ENCODE measurements at places on chromosomes 2 and 18.
A peak's percentile ranks its signal among the peaks of the same experiment; 100 is the strongest.

DNA sequence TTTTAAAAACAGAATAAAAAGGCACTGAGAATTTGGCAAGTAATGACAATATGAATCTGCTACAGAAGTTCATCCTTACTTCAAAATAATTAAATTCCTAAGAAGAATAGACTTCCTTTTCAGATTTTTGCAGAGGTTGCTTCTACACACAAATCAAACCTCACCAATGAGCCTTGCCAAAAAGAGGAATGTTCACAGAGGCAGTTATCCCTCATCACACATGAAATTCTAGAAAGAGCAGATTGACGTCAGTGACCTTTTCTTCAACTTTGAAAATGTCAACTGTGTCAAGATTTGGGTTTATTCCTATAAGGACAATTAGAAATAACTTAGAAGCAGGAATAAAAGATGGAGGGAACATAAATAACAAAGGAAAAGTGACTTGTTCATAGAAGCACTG is 64.6 kb downstream of the MBD2 start:
- H3K27ac ChIP-seq: peak overlapping the region; percentile 69
- no peak overlapping the region for H3K4me3 ChIP-seq
- H3K4me1 ChIP-seq: peaks cover 27% of the 10 kb centered on the region
- no peaks in the 10 kb centered on the region for H3K27me3 ChIP-seq

GRCh38 chr2:440403-440740 is 152.5 kb upstream of the ALKAL2 start:
- peaks cover 3% of the 10 kb centered on the region for H3K4me1 ChIP-seq
- no peak for DNase-seq
- peaks cover 20% of the 10 kb centered on the region for H3K27me3 ChIP-seq

- H3K36me3 ChIP-seq: no peaks in the 10 kb centered on the region
- no peak overlapping the region for H3K27ac ChIP-seq
- no peaks in the 10 kb centered on the region for H3K27me3 ChIP-seq
- no peak for DNase-seq
Measured at GRCh38 chr2:69715964-69716363, 26.0 kb upstream of the ANXA4 start.

DNA sequence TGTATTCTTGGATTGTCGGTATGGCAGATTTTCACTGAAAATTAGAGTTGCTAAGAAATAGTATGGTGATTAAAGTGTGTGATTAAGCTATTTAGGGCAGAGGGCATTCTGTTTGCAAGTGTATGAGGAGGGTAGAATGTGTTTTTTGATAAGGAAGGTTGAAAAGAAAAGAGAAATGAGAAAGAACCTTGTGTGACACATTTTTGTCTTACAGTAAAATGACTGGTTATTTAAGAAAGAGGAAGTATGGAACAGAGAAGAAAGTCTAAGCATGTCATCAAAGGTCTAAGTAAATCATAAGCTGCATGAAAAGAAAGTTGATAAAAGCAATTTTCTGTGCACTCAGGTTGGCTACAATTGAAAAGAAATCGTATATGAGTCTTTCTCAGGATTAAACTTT is 5.2 kb upstream of the RSAD2 start:
- peaks cover 6% of the 10 kb centered on the region for H3K4me1 ChIP-seq
- H3K27me3 ChIP-seq: peaks cover 41% of the 10 kb centered on the region
- H3K4me3 ChIP-seq: no peak overlapping the region
- DNase-seq: no peak
- H3K27ac ChIP-seq: no peak overlapping the region

DNA sequence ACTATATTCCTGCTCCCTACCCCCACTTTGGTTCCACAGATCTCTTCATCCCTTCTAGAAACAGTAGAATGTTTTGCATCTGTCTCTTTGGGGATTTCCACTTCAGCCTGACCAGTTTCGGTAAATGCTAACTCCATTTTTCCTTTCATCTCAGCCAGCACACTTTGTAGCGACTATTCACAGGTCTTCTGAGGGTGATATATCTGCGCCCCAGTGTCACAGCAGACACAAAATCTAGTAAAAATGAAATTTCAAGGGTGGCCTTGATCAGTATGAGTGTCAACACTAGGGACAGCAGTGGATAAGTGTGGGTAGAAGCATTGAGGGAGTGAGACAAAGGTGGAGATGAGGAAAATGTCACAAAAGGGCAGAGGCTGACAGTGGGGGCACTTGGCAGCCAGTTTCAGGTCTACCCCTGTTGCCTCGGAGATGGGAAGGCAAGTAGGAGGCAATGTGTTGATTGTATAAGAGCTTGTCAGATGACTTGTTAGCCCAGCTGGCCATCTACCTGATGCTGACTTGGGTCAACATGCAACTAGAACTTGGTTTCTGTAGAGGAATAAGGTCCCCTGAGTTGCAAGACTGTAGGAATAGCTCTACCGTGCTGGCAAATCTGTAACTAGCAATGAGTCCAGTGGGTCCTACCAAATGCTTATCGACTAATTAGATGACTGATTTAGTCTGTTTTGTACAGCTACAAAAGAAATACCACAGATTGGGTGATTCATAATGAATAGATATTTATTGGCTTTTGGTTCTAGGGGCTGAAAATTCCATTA is 60.7 kb downstream of the CXCR4 start:
- peaks cover 3% of the 10 kb centered on the region for H3K4me1 ChIP-seq
- no peaks in the 10 kb centered on the region for H3K36me3 ChIP-seq
- H3K27me3 ChIP-seq: peaks cover 7% of the 10 kb centered on the region
- no peak overlapping the region for H3K27ac ChIP-seq
- no peak for DNase-seq

DNA sequence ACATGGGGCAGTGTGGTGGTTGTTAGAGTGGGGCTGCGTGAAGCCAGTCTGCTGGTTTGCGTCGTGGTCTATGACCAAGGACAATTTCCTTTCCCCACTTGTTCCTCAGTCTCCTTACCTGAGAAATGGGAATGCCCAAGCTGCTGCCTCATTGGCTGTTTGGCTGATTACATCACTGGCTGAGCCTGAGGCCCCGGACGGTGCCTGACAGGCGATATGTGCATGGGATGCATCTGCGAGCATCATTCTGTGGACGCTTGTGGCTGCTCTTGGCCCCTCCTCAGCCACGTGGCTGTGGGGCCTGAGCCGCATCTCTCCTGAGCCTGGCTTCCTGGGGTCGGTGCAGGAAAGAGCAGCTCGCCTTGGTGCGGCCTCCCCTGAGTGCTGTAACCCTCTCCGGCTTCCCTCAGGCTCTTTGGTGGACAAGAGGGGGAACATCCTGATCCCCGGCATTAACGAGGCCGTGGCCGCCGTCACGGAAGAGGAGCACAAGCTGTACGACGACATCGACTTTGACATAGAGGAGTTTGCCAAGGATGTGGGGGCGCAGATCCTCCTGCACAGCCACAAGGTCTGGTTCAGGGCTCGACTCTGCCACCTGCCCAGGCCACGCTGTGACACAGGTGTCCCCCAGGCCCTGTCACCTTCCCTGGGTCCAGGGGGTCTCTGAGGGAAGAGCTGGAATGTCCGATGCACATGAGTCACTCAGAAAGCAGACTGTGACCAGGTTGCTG is 17.2 kb downstream of the CNDP2 start:
- H3K4me3 ChIP-seq: no peak overlapping the region
- H3K36me3 ChIP-seq: peaks cover 42% of the 10 kb centered on the region
- peaks cover 8% of the 10 kb centered on the region for H3K4me1 ChIP-seq
- DNase-seq: no peak

DNA sequence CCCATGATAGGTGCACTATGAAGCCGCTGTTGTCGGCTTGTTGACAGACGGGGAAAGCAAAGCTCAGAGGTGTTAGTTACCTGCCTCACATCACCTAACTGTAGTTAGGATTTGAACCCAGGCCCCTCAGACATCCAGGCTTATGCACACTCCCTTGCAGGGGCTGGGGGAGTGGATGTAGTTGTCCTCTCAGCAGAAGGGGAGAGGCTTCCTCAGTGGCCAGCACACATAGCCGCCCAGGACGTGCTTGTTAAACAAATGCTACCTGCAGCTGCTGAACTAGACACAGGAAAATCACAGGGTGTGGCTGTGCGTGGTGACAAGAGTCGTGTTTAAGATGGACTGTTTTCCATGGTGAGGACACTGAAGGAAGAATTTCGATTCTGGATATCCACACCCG is 39.2 kb downstream of the GREB1 start:
- no peaks in the 10 kb centered on the region for H3K27me3 ChIP-seq
- H3K36me3 ChIP-seq: no peaks in the 10 kb centered on the region
- no peak overlapping the region for H3K4me3 ChIP-seq
- H3K27ac ChIP-seq: no peak overlapping the region

DNA sequence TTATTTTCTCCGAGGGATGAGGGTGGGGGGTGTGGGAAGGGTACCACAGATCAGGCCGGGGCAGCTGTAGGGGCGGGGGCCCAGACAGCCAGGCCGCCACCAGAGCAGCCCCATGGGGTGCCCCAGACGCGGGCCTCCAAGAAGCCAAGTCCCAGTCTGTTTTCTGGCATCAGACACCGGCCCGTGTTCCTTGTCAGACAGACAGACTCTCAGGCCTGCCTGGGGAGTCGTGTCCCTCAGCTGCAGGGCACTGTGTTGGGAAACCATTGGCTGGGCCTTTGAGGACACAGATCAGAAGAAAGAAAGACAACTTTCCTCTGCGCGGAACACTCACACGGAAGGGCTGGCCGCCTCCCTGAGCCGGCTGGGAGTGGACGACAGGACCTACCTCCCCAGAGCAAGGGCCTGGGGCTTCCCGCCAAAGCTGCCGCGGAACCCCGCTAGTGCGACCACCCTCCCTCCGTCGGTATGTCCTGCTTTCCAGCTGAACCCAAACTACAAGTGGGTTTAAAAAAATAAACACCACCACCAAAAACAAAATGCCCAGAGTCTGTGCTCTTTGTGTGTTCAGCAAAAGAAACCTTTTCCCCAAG is 88.0 kb downstream of the SMAD7 start:
- H3K4me1 ChIP-seq: peaks cover 42% of the 10 kb centered on the region
- H3K4me3 ChIP-seq: no peak overlapping the region
- no peaks in the 10 kb centered on the region for H3K27me3 ChIP-seq

DNA sequence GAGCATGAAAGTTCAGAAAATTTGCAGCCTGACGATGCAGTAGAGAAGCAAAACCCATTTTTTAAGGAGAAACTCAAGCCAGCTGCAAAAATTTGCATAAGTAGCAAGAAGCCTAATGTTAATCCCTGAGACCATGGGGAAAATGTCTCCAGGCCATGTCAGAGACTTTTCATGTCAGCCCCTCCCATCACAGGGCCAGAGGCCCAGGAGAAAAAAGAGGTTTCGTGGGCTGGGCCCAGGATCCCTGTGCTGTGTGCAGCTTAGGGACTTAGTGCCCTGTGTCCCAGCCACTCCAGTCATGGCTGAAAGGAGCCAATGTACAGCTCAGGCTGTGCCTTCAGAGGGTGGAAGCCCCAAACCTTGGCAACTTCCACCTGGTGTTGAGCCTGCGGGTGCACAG is 533.0 kb downstream of the THSD7B start:
- H3K4me1 ChIP-seq: no peaks in the 10 kb centered on the region
- H3K36me3 ChIP-seq: no peaks in the 10 kb centered on the region
- no peak overlapping the region for H3K4me3 ChIP-seq
- no peak for DNase-seq
- no peak overlapping the region for H3K27ac ChIP-seq

DNA sequence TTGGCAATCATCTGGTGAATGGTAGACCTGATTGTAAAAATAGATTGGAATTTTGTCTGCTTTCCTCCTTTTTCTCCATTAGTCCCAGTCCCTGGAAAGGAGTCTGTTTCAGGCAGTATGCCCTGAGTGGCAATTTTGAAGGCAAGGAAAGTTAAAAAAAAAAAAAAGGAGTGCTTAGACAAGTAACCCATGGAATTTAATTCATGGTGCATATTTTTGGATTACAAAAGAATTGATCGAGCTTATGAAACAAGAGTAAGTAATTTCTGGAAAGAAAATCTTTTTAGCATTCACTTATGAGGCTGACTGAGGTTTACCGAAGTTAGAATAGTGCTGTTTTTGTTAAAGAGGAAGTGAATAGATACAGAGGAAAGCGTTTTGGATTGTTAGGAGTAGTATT is 29.4 kb upstream of the TMEM178A start:
- no peaks in the 10 kb centered on the region for H3K27me3 ChIP-seq
- H3K4me3 ChIP-seq: no peak overlapping the region
- H3K36me3 ChIP-seq: no peaks in the 10 kb centered on the region
- no peak overlapping the region for H3K27ac ChIP-seq
- DNase-seq: no peak

DNA sequence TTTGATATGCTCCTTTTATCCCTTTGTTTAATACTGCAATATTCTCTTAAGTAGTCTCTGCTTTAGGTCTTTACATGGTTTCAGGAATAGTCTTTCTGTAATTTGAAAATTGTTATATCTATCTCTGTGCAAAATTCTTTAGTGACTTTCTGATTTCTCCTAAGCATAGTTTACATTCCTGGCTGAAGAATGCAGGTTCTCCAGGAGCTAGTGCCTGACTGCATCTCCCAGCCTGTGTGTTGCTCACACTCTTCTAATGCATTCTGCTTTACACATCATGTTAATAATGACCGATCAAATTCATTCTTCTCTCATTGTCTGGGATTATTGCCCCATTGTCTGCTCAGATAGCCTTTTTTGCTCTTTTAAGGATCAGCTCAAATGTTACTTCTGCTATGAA is 1349.2 kb downstream of the DSC3 start:
- no peak for DNase-seq
- peaks cover 7% of the 10 kb centered on the region for H3K4me1 ChIP-seq
- H3K4me3 ChIP-seq: no peak overlapping the region
- peak overlapping the region; percentile 54 for H3K27ac ChIP-seq
- no peaks in the 10 kb centered on the region for H3K27me3 ChIP-seq

- peaks cover 7% of the 10 kb centered on the region for H3K27me3 ChIP-seq
- DNase-seq: no peak
- H3K27ac ChIP-seq: no peak overlapping the region
- no peak overlapping the region for H3K4me3 ChIP-seq
- peaks cover 1% of the 10 kb centered on the region for H3K36me3 ChIP-seq
- peaks cover 15% of the 10 kb centered on the region for H3K4me1 ChIP-seq
Measured at GRCh38 chr2:147247749-147248148, 597.1 kb upstream of the ACVR2A start.

- no peaks in the 10 kb centered on the region for H3K27me3 ChIP-seq
- H3K27ac ChIP-seq: peak overlapping the region; percentile 21
- DNase-seq: no peak
- H3K36me3 ChIP-seq: peaks cover 2% of the 10 kb centered on the region
Measured at GRCh38 chr18:59885579-59886163, 14.1 kb upstream of the PMAIP1 start.

GRCh38 chr2:198144660-198145059 is 340.3 kb downstream of the PLCL1 start:
- H3K4me1 ChIP-seq: no peaks in the 10 kb centered on the region
- H3K27ac ChIP-seq: no peak overlapping the region
- no peak overlapping the region for H3K4me3 ChIP-seq
- peaks cover 27% of the 10 kb centered on the region for H3K27me3 ChIP-seq
- DNase-seq: no peak

- H3K4me1 ChIP-seq: peaks cover 53% of the 10 kb centered on the region
- peak overlapping the region; percentile 95 for H3K27ac ChIP-seq
- DNase-seq: no peak
- no peaks in the 10 kb centered on the region for H3K36me3 ChIP-seq
- H3K4me3 ChIP-seq: peak overlapping the region; percentile 72
Measured at GRCh38 chr2:120740765-120741524, 5.3 kb downstream of the GLI2 start.

DNA sequence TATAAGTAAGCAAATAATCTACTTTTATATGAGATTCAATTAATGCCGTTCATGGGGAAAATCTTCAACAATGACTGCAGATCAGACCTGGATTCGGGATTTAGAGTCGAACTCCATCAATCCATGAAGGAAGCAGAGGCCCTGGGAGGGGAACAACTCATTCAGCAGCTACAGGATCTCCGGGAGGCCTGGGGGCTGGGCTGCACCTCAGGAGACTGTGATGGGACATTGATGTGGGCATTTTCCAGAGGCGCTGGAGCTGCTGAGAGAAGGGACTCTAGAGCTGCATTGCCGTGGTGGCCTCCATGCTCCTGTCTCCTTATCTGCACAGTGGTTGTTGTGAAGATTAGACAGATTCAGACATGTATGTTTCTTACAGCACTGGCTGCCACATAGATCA is 76.9 kb downstream of the MYT1L start:
- H3K27ac ChIP-seq: no peak overlapping the region
- no peak for DNase-seq
- peaks cover 2% of the 10 kb centered on the region for H3K27me3 ChIP-seq
- H3K4me1 ChIP-seq: no peaks in the 10 kb centered on the region
- no peak overlapping the region for H3K4me3 ChIP-seq

Data from mesothelial cell of epicardium (in vitro differentiated cells).